ENCODE measurements at places on chromosomes 2 and 18.

DNA sequence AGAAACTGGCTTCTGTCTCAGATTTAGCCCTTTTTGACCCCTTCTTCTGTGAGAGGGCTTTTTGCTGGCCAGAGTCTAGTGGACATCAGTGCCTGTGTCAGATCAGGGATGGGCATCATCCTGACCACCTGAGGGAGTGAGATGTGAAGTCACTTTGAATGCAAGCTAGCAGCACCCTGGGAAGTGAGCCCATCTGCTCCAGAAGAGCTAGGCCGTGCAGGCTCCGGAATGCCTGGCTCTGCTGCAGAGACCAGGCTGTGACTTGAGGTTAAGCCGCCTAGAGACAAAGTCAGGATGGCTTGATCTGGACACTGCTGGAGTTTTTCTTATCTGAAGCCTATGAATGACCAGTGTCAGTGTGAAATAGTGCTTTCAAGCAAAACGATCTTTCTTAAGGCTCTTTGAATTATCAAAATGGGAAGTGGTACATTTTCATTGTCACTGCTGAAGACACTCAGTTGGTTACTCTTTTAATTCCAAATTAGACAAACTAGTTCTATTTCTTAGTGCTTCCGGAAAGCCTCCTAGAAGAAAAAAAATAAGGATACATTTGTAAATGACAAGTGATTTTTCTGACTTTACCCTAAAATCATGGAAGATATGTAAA, 20.8 kb downstream of the DGUOK start:
- no peak for DNase-seq

- DNase-seq, result no peak
These were observed 106.1 kb downstream of the ICA1L start for GRCh38 chr2:202765436-202765835.

DNA sequence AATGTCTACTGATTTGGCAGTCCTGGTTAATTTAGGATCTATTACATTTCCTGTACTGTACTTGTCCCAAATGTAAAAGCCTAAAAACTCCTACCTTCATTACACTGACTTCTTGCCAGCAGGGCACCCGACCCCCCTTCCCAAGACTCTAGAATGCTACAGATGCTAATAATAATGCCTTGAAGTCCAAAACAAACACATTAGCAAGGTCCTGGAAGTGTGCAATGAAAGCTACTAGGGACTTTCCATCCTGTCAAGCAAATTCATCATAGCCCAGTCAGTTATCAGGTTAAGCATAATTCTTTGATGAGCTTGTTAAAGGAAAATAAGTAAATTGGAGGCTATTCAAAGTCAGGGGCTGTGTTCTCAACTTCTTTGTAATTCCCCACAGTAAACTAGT, 115.3 kb upstream of the RBBP8 start:
- DNase-seq, result no peak

DNA sequence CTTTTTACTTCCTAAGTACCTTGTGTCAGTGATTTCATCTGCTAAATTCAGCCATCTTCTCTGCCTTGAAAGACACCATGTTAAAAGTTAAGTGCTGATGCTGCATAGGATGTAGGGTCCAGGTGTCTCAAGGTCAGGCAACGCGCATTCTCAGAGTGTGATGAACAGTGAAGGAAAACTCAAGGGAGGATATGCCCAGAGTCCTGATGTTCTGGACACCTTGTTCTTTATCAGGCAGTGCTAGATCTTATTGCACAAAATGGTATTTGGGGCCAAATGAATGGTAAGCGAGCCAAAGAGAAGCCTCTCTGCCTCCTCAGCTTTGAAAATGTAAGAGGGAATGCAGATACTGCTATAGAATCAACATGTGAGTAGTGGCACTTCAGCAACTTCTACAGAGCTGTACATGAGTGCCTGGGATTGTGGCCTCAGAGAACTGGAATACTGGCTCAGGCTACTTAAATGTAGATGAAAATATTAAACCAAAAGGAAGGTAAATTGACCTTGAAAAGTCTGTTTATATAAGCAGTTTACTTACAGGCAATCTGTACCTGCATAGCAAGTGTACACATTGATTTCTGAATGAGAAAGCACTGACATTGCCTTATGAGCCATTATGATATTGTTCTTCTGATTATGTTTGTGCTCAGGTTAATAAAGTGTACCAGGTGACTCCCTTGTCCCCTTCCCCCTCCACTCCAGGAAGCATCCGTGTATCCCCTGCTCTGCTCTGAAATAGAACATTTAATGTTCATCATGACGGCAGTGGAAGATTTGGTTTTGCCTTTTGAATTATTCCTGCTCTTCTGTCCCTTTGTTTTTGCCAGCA, 86.7 kb upstream of the RANBP2 start:
- no peak for DNase-seq

GRCh38 chr2:120323214-120323613, 22.7 kb upstream of the INHBB start:
- DNase-seq, result no peak

DNA sequence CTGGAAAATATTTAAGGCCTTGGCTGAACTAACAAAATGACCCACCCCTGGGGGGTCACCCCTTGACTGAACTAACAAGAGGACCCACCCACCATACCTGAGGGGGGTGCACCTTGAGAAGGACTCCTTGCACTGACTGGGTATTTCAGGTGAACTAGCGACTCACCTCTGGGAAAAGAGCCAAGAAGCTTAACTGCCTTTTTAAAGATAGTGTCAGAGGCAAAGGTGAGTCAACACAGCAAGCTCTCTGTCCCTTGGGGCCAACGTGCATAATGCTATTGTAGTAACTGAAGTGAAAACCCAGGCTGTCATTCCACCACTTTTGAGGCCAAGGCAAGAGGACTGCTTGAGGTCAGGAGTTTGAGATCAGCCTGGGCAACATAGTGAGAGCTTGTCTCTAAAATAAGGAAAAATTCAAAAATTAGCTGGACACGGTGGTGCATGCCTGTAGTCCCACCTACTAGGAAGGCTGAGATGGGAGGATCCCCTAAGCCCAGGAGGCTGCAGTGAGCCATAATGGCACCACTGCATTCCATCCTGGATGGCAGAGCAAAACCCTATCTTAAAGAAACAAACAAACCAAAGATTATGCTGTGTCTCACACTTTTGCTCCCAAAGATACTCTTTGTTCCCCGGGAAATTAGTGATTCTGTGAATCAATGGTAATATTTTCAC, 36.4 kb upstream of the ZCCHC2 start:
- no peak for DNase-seq

GRCh38 chr18:32583431-32583830, 112.7 kb upstream of the GAREM1 start:
- no peak for DNase-seq

GRCh38 chr18:72672364-72673184, 128.4 kb upstream of the CBLN2 start:
- DNase-seq, result peak; percentile 16

- DNase-seq, result no peak
These were observed 885.0 kb downstream of the SLC4A3 start for GRCh38 chr2:220512419-220512818.

DNA sequence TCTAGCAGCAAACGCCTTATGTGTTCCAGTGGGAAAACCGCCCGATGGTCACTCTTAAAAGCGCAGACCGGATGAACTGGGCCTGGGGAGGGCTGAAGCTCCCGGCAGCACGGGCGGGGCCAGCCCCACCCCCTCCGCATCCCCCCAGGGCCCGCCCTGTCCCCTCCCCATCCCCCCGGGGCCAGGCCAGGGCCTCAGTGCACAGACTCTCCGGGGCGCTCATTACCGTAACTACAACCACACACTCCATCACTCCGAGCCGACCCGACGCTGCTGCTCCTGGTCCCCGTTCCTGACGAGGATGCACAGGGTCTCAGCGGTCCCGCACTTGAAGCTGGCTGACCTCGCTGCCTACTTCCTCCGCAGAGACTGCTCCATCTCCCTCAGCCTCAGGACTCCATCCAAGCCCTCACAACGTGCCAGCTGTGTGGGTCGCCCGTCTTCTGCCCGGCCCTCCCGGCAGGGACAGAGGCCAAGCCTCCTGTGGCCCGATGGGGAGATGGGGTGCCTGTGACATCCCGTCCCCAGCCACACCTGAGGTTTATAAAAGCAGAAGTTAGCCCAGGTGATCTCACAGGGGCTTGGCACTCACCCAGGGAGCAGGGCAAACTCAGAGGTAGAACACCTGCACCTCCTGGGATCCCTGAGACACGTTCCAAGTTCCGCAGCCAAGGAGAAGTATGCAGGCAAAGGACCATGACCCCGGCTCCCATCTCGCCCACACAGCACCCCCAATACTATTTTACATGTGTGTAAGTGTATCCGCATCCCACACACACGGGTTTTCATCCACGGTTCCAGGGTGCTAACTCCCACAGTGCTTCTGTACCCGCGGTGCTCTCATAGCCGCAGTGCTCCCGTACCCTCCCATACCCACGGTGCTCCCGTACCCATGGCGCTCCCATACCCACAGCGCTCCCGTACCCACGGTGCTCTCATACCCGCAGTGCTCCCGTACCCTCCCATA, 36.0 kb downstream of the SLC66A2 start:
- DNase-seq, result no peak

GRCh38 chr2:99998651-99999320, 143.6 kb downstream of the AFF3 start:
- DNase-seq, result no peak

DNA sequence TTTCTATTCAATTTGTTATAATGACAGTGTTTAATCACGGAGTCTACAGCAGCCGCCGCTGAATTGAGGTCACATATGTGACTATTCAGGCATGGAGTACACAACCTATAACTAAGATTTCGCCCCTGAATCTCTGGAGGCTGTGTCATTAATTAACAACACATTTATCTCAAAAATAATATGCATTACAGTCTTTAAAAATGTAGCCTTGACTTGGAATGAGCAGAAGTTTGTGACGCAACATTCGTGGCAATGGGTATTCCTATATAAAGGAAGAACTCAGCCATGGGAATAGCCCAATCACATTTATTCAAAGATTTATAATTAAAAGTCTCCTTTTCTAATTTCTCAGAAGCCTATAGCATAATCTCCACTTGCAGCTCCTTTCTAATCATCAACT, 60.6 kb upstream of the LYPD1 start:
- DNase-seq, result no peak

GRCh38 chr18:79200546-79201268, 131.5 kb downstream of the ATP9B start:
- no peak for DNase-seq

DNA sequence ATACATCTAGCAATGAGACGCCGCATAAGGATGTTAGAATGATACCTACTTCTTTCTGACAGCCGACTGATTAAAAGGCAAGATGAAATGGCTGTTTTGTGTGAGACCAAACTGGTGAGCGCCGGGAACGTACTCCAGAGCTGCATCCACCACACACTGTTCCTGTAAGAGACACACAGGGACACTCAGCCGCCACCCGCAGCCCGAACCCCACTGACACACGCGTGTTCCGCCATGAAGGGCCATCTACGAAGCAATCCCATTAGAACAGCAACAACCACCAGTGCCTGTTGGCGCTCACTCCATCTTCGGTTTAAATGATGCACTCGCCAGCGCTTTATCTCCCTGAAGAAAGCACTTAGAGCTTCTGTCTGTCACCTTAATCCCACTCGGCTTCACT, 162.3 kb downstream of the LAMA1 start:
- DNase-seq, result no peak

DNA sequence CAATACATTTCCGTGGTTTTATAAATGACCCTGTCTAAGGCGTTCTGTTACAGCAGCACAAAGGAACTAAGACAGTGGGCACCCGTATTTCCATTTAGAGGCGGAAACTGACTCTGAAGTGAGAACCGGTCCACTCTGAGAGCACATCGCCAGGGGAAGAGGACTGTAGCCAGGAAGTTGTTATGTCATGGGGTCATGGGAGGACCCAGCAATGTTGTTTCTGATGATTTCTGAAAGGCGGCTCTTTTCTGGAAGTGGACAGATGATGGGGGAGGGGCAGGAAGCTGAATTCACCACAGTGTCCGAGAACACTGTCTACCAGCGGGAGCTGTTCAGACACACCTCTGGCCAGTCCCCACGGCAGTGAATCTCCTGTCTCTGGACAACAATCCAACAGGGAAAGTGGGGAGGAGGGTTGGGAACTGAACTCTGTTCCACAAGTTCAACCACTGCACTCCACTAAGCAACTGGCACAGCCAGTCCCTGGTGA, 2.1 kb upstream of the LRRFIP1 start:
- DNase-seq, result no peak

DNA sequence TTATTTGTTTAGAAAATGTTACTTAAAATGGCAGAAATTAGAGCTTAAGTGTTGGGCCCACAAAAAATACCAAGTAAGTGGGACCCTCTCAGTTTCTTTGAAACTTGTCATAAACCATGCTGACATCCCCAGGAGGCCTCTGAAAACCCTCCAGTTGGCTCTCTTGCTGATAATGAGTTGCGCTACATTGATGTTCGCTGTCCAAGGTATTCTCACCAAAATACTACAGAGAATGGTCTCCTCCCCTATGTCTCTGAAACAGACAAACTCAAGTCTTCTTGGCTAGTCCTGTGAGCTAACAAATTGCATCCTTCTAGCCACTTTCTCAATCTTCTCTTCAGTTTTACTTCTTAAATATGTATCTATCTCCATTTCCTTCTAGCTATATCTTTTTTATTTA, 669.4 kb downstream of the IRS1 start:
- no peak for DNase-seq

DNA sequence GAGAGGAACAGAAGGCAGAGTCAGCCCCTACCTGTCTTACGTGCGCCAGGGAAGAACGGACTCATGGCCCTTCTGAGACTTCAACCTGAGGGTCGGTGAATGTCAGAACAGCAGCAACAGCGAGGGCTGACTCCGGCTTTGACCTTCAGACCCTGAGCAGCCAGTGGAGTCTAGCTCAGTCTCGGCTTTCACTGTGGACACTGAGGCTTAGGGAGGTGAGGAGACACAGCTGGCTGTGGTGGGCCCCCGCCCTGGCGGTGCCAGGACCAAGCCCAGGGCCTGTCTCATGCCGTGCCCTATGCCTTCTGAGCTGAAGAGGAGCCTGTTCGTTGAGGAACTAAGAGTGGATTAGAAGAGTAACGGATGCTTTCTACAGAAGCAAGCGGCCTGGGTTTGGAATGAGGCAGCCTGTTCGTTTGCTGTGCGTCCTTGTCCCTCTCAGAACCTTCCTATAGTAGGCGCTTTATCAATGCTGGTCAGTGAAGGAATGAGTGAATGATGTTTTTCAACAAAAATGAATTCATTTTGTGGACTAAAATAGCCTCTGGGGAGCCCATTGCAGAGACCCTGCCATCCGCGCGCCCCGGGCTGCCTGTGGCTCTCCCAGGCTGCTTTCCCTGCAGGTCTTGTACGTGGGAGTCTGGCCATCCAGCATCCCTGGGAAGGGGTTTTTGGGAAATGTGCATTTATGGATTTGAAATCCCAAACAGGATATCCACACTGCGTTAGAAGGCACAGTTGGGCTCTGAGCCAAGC, 38.9 kb downstream of the ASB1 start:
- DNase-seq, result no peak

Measured in endothelial cell (in vitro differentiated cells).